ENCODE measurements at places on chromosomes 7 and 10. TPM values are rescaled to one million over a fixed set of nuclear protein-coding genes. Genes with fewer than 3 reads are reported as not detected.

DNA sequence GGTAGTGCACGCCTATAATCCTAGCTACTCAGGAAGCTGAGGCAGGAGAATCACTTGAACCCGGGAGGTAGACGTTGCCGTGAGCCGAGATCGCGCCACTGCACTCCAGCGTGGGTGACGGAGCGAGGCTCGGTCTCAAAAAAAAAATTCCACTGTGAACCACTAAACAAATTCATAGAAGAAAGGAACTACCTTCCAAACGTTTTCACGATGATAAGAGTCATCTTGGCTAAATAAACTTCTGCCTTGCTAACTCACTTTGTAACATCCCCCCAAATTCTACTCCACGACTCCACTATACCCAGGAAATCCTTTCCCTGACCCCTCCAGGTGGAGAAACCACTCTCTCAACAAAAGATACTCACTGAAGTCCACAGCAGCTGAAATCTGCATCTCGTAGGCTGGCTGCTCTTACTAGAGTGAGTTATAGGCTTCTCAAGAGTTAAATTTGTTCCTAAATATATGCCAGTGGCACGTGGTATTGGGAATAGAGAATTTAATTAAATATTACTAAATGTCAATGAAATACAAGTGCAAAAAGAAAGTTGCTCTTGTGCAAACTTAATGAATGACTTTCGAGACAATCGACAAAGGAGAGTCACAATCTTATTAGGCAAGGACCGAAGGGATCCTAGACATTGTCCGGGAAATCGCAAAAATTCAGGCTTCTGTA, 1.6 kb upstream of the GTF2I start:
- peaks cover 1% of the 10 kb centered on the region for H3K36me3 ChIP-seq
- peak overlapping the region; percentile 98 for H3K27ac ChIP-seq
- H3K4me3 ChIP-seq, result peak overlapping the region; percentile 85
- no peaks in the 10 kb centered on the region for H3K27me3 ChIP-seq
- no peak for DNase-seq

The CALN1 gene
- 0.25 TPM for total RNA-seq

The CCDC172 gene
- not detected for total RNA-seq

DNA sequence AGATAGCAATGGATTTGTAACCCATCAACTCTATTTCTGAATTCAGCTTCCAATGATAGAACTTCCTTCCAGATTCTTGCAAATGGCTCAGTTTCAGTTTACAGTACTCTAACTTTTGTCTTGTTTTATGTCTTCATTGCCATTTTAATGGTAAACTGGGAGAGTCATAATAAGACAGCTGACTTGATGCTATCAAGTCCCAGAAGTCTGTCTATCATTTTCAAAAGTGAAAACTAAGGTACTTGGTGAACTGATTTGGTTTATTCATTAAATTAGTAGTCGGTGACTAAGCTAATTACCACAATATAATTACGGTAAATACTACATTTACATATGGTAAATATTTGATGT, 25.0 kb downstream of the RTKN2 start:
- DNase-seq, result no peak
- H3K36me3 ChIP-seq, result no peaks in the 10 kb centered on the region
- no peaks in the 10 kb centered on the region for H3K27me3 ChIP-seq
- peaks cover 21% of the 10 kb centered on the region for H3K4me1 ChIP-seq
- H3K27ac ChIP-seq, result peak overlapping the region; percentile 26
- no peak overlapping the region for H3K4me3 ChIP-seq

The RAPGEF5 gene
- total RNA-seq, result 6.1 TPM

DNA sequence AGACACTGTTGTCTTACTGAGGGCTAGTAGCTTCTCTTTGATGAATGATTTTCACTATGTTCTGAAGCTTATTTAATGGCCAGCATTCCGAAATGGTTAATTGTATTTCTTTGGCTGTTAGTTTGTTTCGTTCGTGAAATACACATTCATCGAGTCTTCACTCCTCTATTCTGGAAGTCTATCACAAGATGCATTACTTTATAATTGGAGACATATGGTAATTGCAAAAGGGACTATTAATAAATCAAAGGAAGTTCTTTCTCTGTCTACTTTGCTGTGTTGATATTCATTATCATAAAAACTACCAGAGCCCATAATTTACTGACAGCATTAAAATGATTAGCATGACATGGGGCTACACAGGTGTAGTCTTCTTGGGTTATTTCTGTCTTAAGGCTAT, 133.8 kb upstream of the IGFBP3 start:
- DNase-seq, result no peak
- H3K36me3 ChIP-seq, result no peaks in the 10 kb centered on the region
- peaks cover 22% of the 10 kb centered on the region for H3K4me1 ChIP-seq
- no peak overlapping the region for H3K27ac ChIP-seq
- peaks cover 2% of the 10 kb centered on the region for H3K27me3 ChIP-seq
